Retinal pigment epithelial cell (primary cell): ENCODE measurements at places on chromosomes 16 and 17.

DNA sequence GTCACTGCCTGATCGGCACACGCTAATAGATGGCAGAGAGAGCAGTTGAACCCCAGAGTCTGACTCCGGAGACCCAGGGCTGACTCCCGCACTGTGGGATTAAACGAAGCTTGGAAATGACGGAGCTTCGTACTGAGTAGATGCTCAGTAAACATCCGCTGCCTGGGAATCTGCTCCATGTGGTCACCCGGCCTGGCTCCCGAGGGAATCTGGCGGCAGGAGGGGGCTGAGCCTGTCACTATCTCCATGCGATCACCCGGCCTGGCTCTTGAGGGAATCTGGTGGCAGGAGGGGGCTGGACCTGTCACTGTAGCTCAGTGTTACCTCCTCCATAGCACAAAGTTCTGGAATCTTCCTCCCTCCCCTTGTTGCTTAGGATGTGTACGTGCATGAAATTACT, 139.7 kb upstream of the CIBAR2 start:
- DNase-seq: no peak

DNA sequence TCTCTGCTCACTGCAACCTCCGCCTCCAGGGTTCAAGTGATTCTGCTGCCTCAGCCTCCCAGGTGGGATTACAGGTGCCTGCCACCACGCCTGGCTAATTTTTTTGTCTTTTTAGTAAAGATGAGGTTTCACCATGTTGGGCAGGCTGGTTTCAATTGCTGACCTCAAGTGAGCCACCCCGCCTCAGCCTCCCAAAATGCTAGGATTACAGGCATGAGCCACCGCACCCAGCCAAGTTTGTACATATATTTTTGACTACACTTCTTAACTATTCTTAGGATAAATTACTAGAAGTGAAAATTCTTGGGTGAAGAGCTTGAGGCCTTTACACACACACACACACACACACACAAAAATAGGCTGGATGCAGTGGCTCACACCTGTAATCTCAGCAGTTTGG, 1.4 kb upstream of the ITGAM start:
- no peak for DNase-seq

DNA sequence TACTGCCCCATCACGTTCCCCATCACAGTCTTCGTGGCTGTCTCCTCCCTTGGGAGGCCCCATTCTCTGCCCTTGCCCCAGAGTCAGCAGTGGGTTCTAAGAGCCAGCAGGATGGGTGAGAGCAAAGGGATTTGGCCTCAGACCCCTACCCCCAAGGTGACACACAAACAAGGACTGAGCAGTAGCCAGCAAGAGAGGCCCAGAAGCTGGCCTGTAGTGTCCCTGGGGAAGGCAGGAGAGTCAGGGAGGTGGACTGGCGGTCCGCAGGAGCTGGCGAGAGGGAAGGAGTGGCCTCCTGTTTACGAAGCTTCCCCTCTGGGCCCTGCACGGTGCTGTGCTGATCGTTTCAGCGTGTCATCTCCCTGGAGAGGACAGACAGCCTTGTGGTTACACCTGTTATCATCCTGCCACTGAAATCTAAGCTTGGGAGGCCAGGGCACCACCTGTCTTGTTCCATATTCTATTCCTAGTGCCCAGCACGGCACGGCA, 8.4 kb downstream of the WDR81 start:
- no peak for DNase-seq

DNA sequence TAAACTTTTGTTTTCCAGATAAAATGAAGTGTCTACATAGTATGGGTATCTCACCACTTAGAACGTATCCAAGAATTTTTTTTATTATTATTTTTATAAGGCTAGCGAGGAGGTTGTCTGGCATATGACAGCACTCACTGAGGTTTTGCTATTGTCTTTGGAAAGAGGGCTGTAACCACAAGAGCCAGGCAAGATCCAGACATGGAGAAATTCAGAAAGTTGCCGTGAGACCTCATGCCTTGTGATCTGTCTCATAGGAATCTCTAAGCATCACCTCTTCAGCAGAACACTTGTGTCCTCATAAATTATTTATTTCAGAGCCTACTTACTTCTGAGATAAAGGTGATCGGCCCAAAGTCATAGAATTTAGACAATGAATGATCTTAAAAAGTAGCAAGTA, 410.8 kb downstream of the CDH11 start:
- DNase-seq: no peak

DNA sequence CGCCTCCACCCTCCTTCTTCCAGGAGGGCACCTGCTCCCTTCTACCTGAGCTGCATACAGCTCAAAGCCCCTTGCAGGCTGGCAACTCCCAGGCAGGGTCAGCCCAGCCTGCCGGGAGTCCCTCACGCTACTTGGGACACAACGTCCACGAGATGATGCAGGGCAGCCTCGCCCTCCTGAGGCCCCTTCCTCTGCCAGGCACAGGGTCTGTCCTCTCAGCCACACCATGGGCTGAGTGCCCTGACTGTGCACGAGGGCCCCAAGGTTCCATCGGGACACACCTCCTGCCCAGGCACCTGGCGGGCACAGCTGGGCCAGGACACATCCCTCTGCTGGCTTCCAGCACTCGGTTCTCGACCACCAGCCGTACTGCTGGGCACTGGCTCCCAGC, 30.9 kb upstream of the ZC3H18 start:
- no peak for DNase-seq

GRCh38 chr17:45977976-45978626, 20.9 kb upstream of the STH start:
- no peak for DNase-seq

DNA sequence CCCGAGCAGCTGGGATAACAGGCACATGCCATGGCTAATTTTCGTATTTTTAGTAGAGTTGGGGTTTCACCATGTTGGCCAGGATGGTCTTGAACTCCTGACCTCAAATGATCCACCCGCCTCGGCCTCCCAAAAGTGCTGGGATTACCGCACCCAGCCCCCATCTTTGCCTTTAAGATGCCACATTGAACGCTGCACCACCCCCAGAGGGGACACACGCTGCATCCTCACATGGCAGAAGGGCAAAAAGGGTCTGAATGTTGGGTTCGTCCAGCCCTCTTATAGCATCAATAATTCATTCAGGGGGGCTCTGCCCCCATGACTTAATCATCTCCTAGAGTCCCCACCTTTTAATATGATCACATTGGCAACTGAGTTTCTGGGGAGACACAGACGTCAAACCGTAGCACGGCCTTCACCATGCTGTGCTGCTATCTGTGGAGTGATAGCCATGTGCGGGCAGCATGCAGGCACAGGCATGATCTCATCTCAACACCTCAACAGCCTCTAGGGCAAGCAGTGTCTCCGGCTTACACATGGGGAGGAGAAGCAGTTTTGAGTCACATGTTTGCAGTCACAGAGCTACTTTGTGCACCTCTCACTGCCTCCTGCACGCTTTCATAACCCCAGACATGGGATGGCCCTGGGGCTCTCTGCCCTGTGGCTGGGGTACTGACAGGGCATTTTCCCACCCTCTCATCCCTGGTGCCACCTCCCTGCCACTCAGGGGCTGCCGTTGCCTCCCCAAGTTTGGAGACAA, 30.0 kb downstream of the IL21R start:
- no peak for DNase-seq
